ENCODE measurements at places on chromosomes 5 and 9. TPM values are rescaled to one million over a fixed set of nuclear protein-coding genes. Genes with fewer than 3 reads are reported as not detected.

Gene FABP6
- 0.53 TPM for total RNA-seq

Gene SLC1A1
- 1.3 TPM for total RNA-seq

Gene CER1
- total RNA-seq: not detected

Gene SYK
- total RNA-seq: not detected

All from A549 treated with Hydrocortisone at 1 μM for 4 hours (cell line).